Activated naive CD8-positive, alpha-beta T cell treated with anti-CD3 and anti-CD28 coated beads, Interleukin-2, amount 10 ng/mL, durations not matched to agents 7 days and 5 days (primary cell): ENCODE measurements at places on chromosomes 6 and 20. TPM values are rescaled to one million over a fixed set of nuclear protein-coding genes. Genes with fewer than 3 reads are reported as not detected.
A peak's percentile ranks its signal among the peaks of the same experiment; 100 is the strongest.

Gene TAGAP
- 112 TPM for total RNA-seq

Gene CAP2
- not detected for total RNA-seq

Gene RBPJL
- total RNA-seq, result not detected

Gene NMBR
- not detected for total RNA-seq

Gene CRIP3
- total RNA-seq, result 0.62 TPM

Gene ADTRP
- 1.9 TPM for total RNA-seq

DNA sequence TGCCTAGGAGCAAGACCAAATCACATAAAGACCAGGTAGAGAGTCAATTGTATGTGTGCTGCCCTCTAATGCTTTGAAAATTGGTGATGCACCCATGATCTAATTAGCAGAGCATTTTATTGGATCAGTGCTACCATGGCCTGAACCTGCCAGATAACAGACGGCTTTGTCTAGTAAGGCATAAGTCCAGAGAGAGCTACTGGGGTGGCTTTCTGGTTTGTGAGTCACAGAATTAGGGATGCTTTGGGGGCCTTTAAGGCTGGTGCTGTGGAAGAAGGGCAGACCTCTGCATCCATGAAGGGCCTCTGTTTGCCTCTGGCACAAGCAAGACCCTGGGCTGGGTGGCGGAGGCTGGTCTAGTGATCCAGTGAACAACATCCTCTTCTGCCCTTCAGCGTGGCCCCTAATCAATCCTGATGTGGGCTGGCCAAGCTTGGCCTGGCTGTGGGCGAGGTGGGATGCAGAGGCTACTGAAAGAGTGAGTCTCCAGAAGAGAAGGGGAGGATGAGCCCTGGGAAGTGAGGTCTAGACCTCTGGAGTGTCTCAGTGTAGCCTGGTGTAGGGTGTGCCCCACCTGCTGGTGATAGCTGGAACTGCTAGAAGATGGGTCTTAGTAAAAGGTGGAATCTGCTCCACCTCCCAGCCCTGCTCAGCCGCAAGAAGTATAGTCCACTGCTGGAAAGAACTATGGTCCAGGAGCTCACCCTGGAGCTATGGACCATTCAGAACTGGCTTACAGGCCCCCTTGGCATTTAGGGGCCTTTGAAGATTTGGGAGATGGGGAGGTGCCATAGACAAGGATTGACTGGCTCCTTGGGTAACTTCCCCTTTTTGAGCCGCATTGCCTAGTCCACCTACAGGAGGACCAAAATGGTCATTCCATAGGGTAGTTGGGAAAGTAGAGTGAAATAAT is 36.7 kb upstream of the AAR2 start:
- peak; percentile 70 for DNase-seq

DNA sequence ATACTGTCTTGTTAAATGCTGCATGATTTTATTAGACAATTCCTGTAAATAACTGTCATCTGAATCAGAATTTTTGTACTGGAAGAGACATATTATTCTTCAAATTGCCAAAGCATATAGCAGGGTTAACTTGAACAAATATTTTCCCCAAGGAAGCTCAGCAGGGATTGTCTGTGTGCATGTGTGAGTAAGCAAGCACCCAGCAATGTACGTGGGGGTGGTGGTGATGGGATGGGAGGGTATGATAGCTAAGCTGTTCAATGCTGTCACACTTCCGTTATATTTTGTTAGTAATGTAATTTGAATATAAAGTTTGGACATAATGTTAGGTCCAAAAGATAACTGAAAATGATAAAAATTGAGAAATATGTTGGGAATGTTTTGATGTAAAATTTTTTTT is 118.1 kb downstream of the MYB start:
- DNase-seq, result no peak

DNA sequence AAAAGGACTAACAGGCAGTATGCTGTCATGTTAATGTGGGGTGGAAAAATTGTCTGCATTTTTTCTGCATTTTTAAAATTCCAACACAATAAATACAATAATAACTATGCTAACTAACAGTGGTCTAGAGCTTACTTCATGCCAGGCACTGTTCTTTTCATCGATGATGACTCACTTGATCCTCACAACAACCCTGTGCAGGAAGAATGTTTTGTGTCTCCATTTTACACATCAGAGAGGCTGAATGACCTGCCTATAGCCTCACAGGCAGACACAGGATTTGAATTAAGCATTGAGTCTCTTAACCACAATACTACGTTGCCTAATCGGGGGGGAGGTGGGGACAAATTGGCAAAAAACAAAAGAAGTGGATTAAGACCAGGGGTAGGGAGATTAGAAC is 26.9 kb upstream of the FANCE start:
- no peak for DNase-seq

GRCh38 chr6:41546475-41546865 is 289 bp downstream of the FOXP4 start:
- peak; percentile 79 for DNase-seq

GRCh38 chr20:40641202-40641601 is 47.8 kb downstream of the MAFB start:
- no peak for DNase-seq

- DNase-seq, result no peak
Observed at GRCh38 chr20:24452498-24453127, 16.8 kb upstream of the SYNDIG1 start.

DNA sequence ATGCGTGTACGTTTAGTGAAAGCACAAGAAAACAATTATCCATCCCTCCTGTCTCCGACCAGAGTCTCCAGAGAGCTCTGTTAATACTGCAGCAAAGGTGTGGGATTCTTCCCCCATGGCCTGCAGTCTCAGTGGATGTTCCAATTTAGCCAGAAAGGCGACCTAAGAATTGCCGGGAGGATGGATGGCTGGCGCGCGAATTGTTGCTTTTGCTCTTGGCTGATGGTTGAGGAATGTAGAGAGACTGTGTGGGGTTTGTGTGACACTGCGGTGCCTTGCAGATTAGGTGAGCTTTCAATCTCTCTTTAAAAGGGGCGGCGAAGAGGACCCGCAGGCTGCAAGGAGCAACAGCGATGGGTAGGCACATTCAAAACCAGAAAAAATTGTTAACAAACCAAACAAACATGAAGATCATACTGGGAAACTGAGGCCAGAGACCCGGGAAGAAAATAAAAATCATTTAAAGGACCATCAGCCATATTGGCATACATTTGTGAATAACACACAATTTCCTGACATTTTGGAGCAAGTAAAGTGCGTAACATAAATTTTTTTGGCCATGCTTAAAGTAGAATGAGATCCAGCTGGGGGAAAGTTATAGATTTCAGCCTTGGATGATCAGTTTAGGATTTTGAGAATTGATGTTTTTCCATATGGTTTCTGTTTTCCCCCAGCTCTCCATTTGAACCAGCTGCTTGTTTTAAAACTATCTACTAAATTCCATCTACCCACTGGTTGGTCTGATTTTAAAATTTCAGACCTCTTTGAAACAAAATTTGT is 46.3 kb downstream of the GNAS start:
- no peak for DNase-seq

- peak; percentile 77 for DNase-seq
Observed at GRCh38 chr6:28943557-28944411, 20.0 kb upstream of the TRIM27 start.

DNA sequence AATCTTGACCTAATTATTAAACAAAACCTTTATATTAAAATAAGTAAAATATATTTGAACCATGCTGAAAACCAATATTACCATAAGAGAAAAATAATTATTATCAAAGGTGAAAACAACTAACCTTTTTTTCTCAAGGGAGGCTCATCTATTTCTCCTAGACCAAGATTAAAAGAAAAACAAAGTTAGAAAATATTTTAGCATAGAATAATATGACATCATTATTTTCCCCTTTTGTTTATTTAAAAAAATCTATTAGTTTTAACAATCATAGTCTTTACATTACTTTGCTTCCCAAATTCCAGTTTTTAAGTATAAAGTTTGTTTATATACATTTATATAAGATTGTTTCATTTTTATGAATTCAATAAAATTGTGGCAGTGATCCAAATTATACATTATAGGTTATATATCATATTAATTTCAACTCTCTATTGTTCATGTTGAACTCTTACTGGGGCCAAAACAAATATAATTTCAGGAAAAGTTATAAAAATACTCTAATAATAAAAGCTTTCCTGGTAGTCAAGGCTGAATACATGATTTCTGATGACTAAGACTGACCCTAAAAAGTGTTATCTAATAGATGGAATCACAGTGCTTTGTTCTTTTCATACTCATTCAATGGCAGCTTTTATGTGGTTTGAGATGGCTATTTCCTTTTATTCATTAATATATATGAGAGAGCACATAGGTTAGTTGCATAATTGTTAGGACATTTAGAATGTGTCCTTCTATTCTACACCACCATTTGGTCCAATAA is 89.4 kb downstream of the TRDN start:
- no peak for DNase-seq

GRCh38 chr20:39039261-39039660 is 77.1 kb downstream of the DHX35 start:
- DNase-seq, result no peak

DNA sequence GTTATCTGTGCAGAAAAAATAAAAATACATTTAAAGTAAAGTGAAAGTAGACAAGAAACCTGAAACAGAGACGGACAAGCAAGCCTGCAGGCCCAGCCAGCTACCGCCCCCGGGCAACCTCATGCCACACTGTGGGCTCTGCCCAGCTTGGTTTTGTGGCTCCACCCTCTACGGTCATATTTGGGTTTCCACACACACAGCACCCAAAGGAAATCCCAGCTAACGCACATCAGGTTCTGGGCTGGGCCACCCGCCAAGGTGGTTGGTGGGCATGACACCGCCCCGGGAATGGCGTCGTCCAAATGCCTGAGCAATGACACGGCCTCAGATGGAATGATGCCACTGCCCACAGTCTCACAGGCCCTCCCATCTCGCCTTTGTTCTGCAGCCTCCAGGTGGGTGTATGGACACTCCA is 22.9 kb downstream of the FAM110A start:
- peak; percentile 64 for DNase-seq

GRCh38 chr20:40335437-40335836 is 353.6 kb downstream of the MAFB start:
- no peak for DNase-seq

GRCh38 chr6:48933136-48933535 is 529.9 kb downstream of the MMUT start:
- no peak for DNase-seq

GRCh38 chr20:58544891-58545290 is 29.7 kb upstream of the APCDD1L start:
- no peak for DNase-seq

GRCh38 chr20:19347943-19348456 is 135.6 kb downstream of the SLC24A3 start:
- DNase-seq, result no peak

DNA sequence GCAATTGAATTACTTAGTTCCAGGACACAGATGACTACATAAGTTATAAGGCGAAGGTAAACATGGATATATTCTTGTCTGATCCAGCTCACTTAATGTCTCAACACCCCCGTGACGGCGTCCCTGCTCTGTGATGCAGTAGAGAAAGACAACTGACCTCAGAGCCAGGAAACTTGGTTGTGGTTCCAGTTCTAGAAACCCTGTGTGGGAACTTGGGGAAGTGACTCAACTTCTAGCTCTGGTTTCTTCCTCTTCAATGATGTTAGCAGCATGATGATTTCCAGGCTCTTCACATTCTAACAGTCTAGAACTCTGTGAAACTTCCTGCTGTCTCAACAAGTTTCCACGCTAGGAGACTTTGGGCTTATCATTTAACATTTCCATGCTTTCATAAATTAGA is 18.4 kb downstream of the LAMA4 start:
- DNase-seq, result peak; percentile 50

- DNase-seq, result no peak
Observed at GRCh38 chr6:3351105-3351676, 92.4 kb downstream of the PSMG4 start.
